Amniotic stem cell (primary cell): ENCODE measurements at places on chromosomes 6 and 20.

DNA sequence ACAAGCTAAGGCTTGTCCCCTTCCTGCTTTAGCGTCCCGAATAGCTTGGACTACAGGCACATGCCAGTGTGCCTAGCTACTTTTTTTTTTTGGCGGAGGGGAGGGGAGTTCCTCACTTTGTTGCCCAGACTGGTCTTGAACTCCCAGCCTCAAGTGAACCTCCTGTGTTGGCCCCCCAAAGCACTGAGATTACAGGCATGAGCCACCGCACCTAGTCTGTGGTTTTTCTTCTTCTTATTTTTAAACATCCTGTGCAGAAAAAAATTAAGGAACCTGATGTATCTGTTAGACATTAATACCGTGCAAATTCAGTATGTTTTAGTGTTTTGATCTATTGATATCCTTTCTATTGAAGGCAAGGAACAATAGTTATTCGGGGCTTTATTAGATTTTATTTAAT, 25.7 kb downstream of the HIVEP1 start:
- no peak for DNase-seq

DNA sequence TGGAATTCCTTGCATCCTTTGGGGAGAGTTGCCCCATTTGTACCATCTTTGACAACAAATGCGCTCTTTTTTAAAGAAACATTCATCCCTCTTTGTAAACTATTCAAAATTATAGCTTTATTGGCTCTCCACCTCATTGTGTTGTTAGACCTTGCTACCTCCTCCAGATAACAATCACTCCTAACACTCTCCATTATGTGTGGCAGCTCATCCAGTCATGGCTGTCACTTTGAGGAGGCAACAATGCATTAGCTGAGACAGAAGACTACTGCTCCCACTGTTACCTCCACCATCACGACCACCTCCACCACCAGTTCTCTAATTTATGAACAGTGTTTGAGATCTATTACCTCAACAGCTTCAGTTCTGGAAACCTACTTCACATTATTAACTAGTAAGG, 339.1 kb downstream of the FRK start:
- no peak for DNase-seq

DNA sequence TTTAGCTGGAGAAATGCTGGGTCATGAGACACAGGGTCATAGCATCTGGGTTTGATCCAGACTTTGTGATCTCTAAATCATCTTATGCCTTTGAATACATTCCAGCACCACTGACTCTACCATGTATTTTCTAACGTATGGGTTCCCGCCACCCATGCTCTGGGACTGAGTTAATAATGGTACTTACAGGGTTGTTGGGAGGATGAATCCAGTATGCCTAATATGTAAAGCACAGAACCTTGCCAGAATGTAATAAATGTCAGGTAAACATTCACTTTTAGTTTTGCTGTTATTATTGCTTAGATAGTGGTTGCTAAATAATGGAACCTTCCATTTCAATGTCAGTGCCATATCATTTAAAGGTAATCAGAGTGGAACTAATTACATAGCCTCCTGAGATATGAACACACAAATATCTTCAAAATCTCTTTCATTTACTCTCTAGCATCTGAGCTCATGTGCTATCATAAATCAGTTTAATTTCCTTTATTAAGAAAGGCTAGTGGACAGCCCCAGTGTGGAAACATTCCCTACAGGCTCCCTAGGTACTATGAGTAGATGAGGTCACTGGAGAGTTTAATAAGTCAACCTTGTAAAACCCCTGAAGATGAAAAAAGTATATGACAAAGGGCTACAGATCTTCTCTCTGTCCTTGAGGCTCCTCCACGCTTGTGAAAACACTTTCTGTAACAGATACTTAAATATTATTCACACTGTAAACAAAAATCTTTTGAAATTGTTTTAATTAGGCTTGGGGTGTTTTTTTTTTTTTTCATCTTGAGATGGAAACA, 226.6 kb downstream of the ALDH8A1 start:
- DNase-seq = no peak

DNA sequence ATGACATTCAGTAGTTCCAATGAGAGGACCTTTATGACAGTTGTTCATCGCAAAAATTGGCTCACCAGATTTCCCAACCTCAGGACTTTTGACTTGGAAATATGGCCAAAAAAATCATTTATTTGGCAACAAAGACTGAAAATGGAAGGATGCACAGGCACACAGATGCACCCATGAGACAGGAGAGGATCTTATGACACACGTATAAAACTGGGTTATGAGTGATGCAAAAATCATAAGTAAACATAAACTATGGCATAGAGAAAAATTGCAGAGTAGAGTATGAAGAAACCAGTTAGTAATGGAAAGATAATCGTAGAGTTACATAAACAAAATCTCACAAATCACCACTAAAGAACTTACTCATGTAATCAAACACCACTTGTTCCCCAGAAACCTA, 546.9 kb downstream of the ADGRB3 start:
- DNase-seq = no peak

DNA sequence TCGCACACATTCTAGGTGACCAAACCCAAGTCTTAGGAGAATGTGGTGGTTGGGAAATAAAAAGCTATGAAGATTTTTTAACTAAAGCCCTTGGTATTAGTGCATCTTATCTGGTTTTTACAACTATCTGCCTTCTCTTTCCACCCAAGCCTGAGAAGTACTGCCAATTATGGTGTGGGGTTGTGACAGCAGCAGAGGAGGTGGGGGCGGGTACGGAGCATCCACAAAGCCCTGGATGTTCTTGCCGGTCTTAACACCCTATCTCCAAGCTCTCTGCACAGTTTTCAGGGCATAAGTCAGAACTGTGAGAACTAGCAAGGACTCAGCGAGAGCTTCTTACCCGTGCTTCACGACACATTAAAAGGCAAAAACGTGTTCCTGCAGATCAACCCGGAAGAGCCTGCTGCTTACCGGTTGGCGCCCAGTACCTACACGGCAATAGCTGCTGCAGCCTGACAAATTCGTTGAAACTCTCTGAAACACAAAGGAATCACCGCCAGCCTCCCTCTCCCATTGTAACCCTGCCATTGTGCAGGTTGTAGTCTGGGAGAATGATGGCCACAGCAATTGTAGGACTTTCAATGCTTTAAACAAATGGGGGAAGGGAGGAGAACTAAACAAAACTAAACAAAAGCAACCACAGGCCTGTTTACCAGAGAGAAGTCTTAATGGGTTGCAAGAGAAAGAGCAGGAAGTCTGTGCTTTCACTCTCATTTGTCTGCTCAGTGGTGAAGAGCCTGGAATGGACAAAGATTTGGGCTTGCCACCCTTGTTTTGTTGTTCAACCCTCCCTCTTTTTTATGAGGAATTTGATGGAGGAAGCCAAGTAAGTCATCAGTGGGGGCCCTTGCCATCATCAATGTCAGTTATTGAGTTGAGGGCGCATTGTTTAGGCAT, 461.0 kb upstream of the JARID2 start:
- no peak for DNase-seq

DNA sequence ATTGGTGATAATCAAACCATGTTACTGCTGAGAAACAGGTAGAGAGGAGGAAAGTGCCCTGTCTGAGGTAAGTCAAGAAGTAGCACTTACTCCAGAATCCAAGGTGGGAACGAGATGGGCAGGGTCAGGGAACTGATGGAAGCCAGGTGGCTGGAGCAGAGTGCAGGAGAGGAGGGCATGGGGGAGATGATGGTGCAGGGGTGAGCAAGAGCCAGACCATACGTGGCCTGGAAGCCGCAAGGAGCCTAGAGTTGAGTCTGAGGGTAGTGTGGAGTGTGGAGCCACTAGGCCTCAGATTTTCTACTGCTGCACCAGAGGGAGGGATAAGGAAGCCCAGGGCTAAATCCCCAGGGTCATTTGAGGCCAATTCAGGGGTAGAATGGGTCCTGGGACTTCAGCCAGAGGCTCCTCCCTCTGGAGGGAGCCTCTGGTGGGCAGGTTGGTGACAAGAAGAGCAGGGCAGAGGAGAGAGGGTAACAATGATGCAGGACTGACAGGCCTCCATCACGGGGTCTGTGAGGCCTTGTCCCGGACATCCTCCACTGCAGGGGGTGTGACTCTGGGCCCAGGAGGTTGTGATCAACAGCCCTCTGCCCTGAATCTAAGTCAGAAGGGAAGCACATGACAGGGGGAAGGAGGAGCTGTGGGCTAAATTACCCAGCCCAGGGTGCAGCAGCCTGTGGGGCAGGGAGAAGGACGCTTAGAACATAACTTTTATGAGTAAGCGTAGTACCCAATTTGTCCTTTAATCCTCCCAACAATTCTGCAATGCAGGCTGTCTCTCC, 28.7 kb downstream of the COX4I2 start:
- no peak for DNase-seq

DNA sequence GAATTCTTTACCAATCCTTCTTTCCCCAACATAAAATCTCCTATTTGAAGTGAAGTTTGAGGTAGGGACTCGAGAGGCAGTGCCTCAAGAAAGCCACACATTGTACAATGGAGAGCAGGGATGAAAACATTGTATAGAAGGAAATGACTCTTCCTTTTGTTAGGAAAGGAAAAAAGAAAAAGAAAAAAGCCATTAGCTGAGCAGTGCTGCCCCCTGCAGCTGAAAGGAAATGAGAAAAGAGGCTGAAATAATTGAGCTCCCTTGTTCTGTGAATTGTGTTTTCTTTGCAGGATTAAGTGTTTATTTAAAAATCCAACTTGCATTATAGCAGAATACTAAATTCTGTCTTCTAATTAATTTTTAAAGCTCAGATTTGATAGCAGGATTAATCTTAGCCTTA, 162.9 kb upstream of the SASH1 start:
- no peak for DNase-seq

DNA sequence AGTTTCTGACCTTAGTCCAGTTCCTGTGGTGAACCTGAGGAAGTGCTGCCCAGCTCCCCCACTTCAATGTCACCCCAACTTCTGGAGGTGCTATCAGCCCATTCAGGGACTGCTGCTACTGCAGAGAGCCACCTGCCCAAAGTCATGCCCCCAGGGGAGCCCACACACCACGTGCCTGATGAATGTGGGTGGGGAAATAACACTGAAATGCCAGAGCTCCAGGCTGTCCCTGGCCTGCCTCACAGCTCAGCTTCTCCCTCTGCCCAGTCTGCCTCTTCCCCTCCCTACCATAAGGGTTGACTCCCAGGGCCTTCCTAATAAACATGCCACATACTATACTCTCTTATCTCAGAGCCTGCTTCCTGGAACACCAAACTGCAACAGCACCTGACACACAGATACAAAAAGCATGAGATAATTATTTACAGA, 276.4 kb upstream of the MOCS1 start:
- DNase-seq = no peak

DNA sequence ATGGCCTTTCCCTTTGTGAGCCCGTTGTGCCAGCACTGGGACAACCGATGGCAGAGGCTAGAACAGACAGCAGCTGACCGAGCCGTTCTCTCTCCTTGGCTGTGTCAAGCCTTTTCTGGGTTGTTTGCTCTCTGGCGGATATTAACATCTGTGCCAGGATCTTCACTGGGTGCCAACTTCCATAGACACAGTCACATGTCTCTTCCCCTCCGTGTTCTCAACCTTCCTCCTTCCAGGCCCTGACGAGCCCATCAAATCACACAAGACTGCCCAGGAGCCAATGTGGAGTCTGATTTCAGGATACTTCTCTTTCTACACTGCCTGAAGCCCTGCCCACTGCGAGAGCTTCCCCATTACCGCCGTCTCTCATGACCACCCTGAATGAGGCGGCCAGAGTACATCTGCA, 111.0 kb upstream of the RALGAPA2 start:
- DNase-seq = no peak

- DNase-seq = no peak
These were observed 144.0 kb downstream of the PRL start for GRCh38 chr6:22152841-22153240.

GRCh38 chr20:59772931-59773913, 160.2 kb downstream of the SYCP2 start:
- DNase-seq = no peak

DNA sequence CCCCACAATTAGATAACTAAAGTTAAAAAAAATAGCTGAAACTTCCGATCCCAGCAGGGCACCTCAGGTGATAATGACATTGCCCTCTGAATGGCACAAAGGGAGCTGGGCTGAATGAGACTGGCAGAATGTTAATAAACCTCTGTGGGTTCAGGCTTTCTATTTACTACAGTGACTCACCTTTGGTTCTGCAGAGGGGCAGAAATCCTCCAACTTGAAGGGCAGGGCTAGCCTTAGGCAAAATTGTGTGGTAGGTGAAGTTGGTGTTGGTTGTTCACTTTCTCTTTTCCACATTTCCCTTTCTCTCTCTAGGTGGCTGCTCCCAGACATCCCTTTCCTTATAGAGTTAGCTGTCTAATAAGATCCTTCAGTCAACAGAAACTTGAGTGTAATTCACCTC, 625.2 kb downstream of the EPM2A start:
- no peak for DNase-seq

DNA sequence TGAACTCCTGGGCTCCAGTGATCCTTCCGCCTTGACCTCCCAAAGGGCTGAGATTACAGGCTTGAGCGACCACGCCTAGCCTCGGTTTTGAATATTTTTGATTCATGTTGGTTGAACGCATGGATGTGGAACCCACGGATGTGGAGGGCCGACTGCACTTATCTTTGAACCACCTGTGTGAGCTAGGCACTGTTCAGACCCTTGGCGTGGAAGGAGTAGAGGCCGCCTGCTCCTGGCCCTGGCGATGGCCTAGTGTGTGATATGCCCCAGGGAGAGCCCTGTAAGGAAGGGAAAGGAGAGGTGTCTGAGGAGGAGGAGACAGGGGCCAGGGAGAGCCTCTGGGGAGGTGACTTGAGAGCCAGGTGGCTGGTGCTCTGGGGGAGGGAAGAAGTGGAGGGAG, 64.3 kb downstream of the BCAS4 start:
- no peak for DNase-seq

DNA sequence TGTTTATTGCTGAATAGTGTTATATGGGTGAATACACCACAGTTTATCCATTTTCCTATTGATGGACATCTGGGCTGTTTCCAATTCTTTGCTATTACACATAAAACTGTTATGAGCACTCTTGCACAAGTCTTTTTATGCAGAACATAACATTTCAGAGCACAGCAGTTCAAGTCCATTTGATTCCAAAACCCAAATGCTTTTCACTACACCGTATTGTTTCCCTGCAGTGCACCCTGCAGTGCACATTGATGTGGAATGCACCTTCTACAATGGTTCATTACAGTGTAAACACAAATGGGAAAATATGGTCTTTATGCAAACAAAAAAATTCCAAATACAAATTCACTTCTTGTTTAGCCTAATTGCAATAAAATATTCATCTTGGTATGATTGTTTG, 3.6 kb upstream of the SLC2A12 start:
- no peak for DNase-seq
